Stimulated activated CD8-positive, alpha-beta memory T cell treated with anti-CD3 and anti-CD28 coated beads, Interleukin-12 subunit alpha, Interleukin-12 subunit beta, amount 100 ng/mL, for 4 hours (primary cell): ENCODE measurements at places on chromosomes 13 and 19.

- DNase-seq = no peak
Measured at GRCh38 chr13:40340368-40341095, 325.9 kb downstream of the FOXO1 start.

- DNase-seq = no peak
Measured at GRCh38 chr19:50553134-50553703, 15.0 kb downstream of the LRRC4B start.

GRCh38 chr19:29569038-29569911 is 36.8 kb upstream of the POP4 start:
- no peak for DNase-seq

DNA sequence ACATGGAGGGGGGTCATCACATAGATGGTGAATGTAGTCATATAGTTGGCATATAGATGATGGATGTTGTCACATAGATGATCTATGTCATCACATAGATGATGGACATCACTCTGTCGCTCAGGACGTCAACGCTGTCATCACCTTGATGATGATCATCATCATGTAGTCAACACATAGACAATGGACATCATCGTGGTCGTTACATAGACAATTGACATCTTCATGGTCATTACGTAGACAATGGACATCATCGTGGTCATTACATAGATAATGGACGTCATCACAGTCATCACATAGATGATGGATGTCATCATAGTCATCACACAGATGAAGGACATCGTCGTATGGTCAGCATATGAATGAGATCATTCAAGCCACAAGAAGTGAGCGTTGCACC is 28.6 kb upstream of the SLC15A1 start:
- no peak for DNase-seq

GRCh38 chr13:84686973-84687372 is 804.7 kb upstream of the SLITRK1 start:
- no peak for DNase-seq

- no peak for DNase-seq
Measured at GRCh38 chr19:55642153-55643002, 1.1 kb upstream of the ZNF581 start.

- no peak for DNase-seq
Measured at GRCh38 chr13:44778761-44779484, 202.8 kb upstream of the TSC22D1 start.

- no peak for DNase-seq
Measured at GRCh38 chr13:49307365-49307764, 59.6 kb downstream of the CDADC1 start.

- no peak for DNase-seq
Measured at GRCh38 chr13:32629313-32629712, 43.1 kb downstream of the PDS5B start.

- DNase-seq = no peak
Measured at GRCh38 chr19:35162471-35163326, 8.2 kb downstream of the FXYD5 start.

GRCh38 chr13:114062754-114063153 is 69.7 kb downstream of the RASA3 start:
- no peak for DNase-seq
